ENCODE measurements at places on chromosomes 16 and 17.
A peak's percentile ranks its signal among the peaks of the same experiment; 100 is the strongest.

DNA sequence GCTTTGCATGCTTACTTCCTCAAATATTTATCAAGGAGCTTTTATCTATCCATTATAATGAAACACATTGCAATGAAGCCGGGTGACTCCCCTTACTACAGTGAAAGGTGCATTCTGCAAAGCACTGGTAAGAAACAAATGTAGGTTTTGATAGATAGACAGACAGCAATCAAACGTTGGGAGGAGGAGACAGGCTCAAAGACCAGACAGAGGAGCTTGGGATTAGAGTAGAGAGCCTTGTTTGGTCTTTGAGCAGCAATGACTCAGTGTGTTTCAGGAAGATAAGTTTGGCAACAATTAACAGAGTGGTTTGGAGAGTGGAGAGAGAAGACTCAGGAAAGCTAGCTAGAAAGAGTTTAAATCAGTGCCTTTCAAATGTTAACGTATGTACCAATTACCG lies 68.8 kb downstream of the ZNF18 start:
- DNase-seq: no peak

- peak; percentile 80 for DNase-seq
Observed at GRCh38 chr16:4522051-4522581, 16.5 kb downstream of the CDIP1 start.

- DNase-seq: no peak
Observed at GRCh38 chr16:88293097-88293496, 89.7 kb upstream of the ZNF469 start.

- DNase-seq: peak; percentile 43
Observed at GRCh38 chr16:23694644-23695373, 16.1 kb downstream of the PLK1 start.

DNA sequence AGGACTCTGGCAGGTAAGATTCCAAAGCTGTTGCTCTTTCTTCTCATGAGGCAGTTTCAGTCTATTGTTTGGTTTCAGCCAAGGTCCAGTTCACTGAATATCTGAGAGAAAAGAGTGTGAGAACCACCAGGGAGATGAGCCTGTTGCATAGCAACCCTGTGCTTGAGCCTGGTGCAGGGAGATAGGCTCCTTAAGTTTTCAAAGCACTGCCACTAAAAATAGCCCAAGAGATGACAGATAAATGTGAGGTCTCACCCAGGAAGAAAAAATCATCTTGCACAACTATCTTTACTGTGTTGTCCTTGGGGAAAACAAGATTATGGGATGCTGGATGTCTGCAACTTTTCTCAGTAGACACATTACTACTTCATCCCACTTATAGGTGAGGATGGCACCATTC lies 26.2 kb upstream of the NUDT7 start:
- DNase-seq: no peak

- DNase-seq: no peak
Observed at GRCh38 chr17:79830303-79830702, 8.9 kb downstream of the CBX4 start.

- no peak for DNase-seq
Observed at GRCh38 chr17:81018044-81018802, 16.7 kb upstream of the BAIAP2 start.

DNA sequence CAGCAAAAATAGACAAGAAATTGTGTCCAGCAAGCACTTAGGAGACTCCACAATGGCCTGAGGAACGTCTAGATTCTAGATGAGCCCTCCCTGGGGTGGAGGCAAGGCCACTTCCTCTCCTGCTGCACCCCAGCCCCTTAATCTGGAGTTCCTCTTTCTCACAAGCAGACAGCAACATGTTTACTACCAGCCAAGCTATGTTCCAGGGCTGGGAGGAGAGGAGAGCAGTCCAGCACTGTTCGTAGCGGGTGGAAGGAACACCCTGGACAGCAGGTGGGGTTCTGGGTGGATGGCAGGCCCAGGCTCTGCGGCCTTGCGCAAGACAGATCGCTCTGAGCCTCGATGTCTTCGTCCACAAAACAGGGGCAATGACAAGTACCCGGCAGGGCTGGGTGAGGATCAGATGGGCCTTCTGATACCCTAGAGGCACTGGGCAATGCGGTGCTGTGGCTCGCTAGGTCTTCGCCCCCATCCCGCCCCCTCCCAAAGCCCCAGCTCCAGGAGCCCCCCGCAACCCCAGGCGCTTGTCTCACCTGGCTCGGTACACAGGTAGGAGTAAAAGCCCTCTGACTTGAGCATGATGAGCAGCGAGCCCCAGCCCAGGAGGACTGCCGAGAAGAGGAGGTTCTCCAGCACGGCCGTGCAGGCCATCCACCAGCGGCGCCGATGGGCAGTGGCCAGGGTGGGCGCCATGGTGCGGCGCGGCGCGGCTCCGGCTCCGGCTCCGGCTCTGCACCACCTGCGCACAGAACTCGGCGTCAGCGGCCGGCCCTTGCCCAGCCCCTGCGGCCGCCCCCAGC lies 1.3 kb downstream of the SLC43A2 start:
- peak; percentile 62 for DNase-seq

GRCh38 chr17:35240861-35241260 lies 2.0 kb upstream of the SLFN5 start:
- DNase-seq: no peak
